Calu3 (cell line): ENCODE measurements at places on chromosomes 12 and 14.
A peak's percentile ranks its signal among the peaks of the same experiment; 100 is the strongest.

DNA sequence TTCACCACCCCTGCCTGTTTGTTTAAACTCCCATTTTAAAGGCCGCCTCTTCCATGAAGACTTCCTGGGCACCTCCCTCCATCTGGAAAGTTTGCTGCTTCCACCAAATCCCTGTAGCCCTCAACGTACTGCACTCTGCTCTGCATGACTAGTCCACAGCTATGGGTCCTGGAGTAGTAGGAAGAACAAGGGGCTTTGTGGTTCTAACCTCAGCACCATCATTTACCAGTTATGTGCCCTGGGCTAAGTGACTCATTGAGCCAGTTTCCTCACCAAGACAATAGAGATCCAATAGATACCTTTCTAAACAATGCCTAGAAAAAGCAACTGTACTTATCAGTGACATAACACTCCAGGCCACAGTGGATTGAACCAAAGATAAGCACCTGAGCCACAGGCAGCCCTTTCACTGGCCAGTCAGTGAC lies 8.5 kb upstream of the LTBP2 start:
- H3K36me3 ChIP-seq: peaks cover 21% of the 10 kb centered on the region
- H3K27ac ChIP-seq: peak overlapping the region; percentile 81
- H3K4me1 ChIP-seq: peaks cover 70% of the 10 kb centered on the region
- peaks cover 11% of the 10 kb centered on the region for H3K27me3 ChIP-seq
- peak overlapping the region; percentile 17 for H3K4me3 ChIP-seq

DNA sequence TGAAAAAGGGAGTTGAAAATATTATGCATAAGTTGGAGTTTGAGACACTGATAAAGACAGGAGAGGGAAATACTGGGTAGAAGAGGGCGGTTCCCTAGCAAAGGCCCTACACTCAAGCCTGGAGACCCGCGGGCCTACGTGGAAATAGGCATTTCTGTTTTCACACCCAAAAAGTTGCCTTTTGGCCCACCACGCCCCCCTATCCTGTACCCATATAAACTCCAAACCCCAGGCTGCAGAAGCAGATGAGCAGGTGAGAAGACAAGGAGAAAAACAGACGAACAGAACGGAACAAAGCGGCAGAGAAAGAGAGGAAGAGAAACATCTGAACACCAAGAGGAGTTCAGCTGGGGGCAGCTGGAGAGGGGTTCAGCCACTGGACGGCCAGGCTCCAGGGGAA lies 177.9 kb downstream of the GALC start:
- no peak for DNase-seq
- peaks cover 17% of the 10 kb centered on the region for H3K27me3 ChIP-seq
- no peak overlapping the region for H3K27ac ChIP-seq
- no peak overlapping the region for H3K4me3 ChIP-seq
- no peaks in the 10 kb centered on the region for H3K36me3 ChIP-seq
- H3K4me1 ChIP-seq: no peaks in the 10 kb centered on the region

GRCh38 chr14:32078858-32079216 lies 1.7 kb downstream of the ARHGAP5 start:
- DNase-seq: no peak
- H3K27ac ChIP-seq: peak overlapping the region; percentile 86
- peaks cover 40% of the 10 kb centered on the region for H3K4me1 ChIP-seq
- peak overlapping the region; percentile 84 for H3K4me3 ChIP-seq

- no peak overlapping the region for H3K27ac ChIP-seq
- H3K4me1 ChIP-seq: no peaks in the 10 kb centered on the region
- H3K36me3 ChIP-seq: no peaks in the 10 kb centered on the region
- no peaks in the 10 kb centered on the region for H3K27me3 ChIP-seq
- DNase-seq: no peak
Observed at GRCh38 chr14:86357876-86358275, 827.9 kb downstream of the FLRT2 start.

DNA sequence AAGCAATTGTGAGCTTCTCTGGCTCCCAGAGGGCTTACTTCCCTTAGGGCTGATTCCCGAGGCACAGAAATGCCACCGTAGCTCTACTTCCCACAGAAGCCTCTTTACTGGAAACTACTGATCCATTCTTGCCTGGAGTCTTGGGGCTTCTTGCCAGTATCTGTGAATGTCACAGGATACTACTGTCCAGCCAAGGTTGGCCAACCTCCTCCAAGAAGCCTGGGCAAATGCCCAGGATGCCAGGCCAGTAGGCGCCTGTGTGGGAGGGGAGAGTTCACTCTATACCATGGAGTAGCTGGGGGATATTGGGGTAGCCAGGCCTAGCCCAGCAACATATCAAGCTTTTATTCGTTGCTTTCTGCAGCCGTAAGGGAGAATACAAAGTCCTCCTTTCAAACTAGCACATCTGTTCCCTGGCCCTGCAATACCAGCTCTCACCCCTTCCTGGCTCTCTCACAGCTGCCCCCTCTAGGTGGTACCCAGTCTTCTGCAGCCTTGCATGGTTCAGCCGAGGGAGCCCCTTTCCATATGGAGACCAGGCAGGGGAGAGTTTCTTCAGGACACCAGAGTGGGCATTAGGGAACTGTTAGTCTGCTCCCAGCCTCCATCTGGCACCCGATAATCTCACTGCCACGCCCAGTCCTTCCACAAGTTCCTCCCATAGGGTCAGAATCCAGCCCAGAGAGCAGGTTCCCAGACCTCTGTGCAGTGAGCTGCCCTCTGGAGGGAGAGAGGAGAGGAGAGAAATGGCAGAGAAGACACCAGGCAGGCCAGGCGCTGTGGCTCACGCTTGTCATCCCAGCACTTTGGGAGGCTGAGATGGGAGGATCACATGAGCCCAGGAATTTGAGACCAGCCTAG lies 24.3 kb upstream of the PLEK2 start:
- no peaks in the 10 kb centered on the region for H3K36me3 ChIP-seq
- H3K4me1 ChIP-seq: peaks cover 19% of the 10 kb centered on the region

- peak overlapping the region; percentile 86 for H3K27ac ChIP-seq
- H3K27me3 ChIP-seq: no peaks in the 10 kb centered on the region
- peak; percentile 86 for DNase-seq
- peaks cover 99% of the 10 kb centered on the region for H3K36me3 ChIP-seq
Observed at GRCh38 chr12:58877243-58877743, 43.0 kb downstream of the LRIG3 start.

GRCh38 chr14:68511129-68512047 lies 281.5 kb downstream of the ZFP36L1 start:
- H3K36me3 ChIP-seq: no peaks in the 10 kb centered on the region
- no peaks in the 10 kb centered on the region for H3K27me3 ChIP-seq
- no peak for DNase-seq
- H3K4me1 ChIP-seq: peaks cover 35% of the 10 kb centered on the region
- no peak overlapping the region for H3K4me3 ChIP-seq

- H3K4me3 ChIP-seq: no peak overlapping the region
- peaks cover 9% of the 10 kb centered on the region for H3K4me1 ChIP-seq
- no peak overlapping the region for H3K27ac ChIP-seq
- H3K27me3 ChIP-seq: no peaks in the 10 kb centered on the region
- DNase-seq: no peak
Observed at GRCh38 chr12:50215033-50215432, 47.9 kb upstream of the CERS5 start.

GRCh38 chr14:58797010-58797429 lies 159.3 kb downstream of the DACT1 start:
- peaks cover 27% of the 10 kb centered on the region for H3K4me1 ChIP-seq
- DNase-seq: peak; percentile 21
- H3K27ac ChIP-seq: no peak overlapping the region
- no peaks in the 10 kb centered on the region for H3K27me3 ChIP-seq
- H3K4me3 ChIP-seq: peak overlapping the region; percentile 12
- H3K36me3 ChIP-seq: no peaks in the 10 kb centered on the region

DNA sequence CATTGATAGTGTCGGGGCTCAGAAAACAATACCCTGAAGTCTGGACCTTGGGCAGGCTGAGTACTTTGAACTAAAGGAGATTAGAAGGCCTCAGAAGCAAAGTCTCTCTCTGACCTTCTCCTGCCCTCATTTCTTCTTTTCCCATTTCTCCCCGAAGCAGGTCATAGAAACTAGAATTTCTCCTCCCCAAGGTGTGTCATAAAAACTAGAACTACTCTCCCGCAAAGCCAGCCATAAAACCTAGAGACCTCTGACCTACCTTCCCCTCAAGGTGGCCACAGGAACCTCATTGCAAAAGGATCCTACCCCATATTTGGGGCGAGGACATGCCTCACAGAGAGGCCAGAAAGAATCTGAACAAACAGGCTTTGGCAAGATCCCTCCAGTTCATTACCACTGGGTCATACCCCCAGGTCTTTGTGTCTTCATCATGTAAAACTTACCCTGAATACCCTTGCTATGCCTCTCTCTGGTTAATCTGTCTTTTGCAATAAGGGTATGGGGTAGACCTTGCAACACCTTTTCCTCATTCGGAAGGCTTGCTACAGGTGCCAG lies 64.7 kb upstream of the ZFP36L1 start:
- H3K4me1 ChIP-seq: peaks cover 19% of the 10 kb centered on the region
- DNase-seq: no peak
- no peaks in the 10 kb centered on the region for H3K27me3 ChIP-seq
- H3K36me3 ChIP-seq: peaks cover 15% of the 10 kb centered on the region

DNA sequence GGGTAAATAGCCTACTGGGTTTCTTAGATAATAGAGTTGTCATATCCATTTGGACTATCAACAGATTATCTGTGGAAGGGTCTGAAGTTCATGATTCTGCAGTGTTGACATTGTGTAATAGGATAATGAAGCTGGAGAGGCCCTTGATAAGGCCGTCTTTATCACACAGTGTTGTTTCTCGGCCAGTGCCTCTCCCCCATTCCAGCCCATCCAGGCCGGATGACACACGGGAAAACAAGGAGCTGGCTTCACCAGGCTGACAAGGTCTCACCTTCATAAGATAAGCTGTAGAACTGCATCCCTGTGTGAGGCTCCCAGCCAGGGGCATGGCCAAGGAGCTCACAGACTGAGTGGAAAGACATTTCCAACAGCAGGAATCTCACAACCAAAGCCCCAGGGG lies 8.7 kb upstream of the EML1 start:
- H3K36me3 ChIP-seq: no peaks in the 10 kb centered on the region
- H3K4me3 ChIP-seq: no peak overlapping the region
- peaks cover 19% of the 10 kb centered on the region for H3K4me1 ChIP-seq
- H3K27me3 ChIP-seq: no peaks in the 10 kb centered on the region

GRCh38 chr12:64742416-64742815 lies 16.8 kb downstream of the GNS start:
- H3K27me3 ChIP-seq: no peaks in the 10 kb centered on the region
- no peak overlapping the region for H3K4me3 ChIP-seq

DNA sequence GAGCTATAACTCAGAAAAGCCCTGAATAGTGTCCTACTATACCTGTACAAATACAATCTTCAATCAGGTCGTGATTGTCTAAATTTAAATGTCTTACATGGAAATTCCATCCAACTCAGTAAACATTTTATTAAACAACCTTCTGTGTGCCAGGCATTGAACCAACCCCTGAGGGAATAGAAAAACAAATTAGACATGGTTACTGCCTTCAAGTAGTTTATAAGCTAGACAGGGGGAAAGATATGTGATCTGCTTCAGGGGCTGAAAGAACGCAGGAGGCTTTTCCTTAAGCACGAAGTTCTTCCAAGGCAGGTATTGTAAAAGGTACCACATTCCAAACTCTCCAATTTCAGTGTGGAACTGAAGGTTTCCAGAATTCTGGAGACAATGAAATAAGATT lies 39.7 kb upstream of the STAB2 start:
- DNase-seq: no peak
- H3K4me3 ChIP-seq: no peak overlapping the region
- no peaks in the 10 kb centered on the region for H3K36me3 ChIP-seq
- no peak overlapping the region for H3K27ac ChIP-seq
- peaks cover 44% of the 10 kb centered on the region for H3K27me3 ChIP-seq

GRCh38 chr14:63759456-63759855 lies 31.6 kb upstream of the SGPP1 start:
- H3K27ac ChIP-seq: no peak overlapping the region
- no peaks in the 10 kb centered on the region for H3K4me1 ChIP-seq
- no peaks in the 10 kb centered on the region for H3K36me3 ChIP-seq
- no peaks in the 10 kb centered on the region for H3K27me3 ChIP-seq
- no peak overlapping the region for H3K4me3 ChIP-seq

- peaks cover 34% of the 10 kb centered on the region for H3K4me1 ChIP-seq
- no peak overlapping the region for H3K27ac ChIP-seq
- H3K4me3 ChIP-seq: no peak overlapping the region
- DNase-seq: no peak
- H3K36me3 ChIP-seq: peaks cover 17% of the 10 kb centered on the region
Observed at GRCh38 chr14:55349565-55349964, 62.1 kb downstream of the ATG14 start.

DNA sequence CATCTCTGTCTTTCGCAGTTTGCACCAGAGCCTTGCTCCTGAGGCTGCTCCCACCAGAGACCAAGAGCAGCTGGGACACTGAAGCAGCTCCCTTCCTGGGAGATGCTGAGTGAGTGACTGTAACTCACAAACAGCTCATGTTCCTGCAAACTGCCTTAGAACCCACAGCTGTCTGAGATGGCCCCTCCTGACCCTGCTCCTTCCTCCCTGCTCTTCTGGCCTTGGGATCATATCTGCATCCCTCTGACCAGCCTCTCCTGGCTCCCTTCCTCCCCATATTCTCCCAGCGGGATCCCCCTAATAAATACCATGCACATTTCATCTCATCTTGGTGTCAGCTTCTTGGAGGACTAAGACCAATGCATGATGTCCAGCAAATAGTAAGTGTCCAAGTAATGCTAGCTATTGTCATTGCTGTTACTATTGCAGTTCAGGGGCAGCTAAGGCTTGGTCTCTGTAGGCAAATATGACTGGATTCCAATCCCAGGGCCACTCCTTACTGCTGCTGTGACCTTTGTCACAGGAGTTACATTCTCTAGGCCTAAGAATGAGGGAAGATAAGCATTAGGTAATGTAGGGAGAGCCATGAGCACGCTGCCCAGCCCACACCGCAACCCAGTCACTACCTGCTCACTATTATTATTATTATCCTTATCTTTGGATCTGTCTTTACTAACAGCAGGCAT lies 47.9 kb downstream of the SYNE3 start:
- H3K27ac ChIP-seq: peak overlapping the region; percentile 22
- DNase-seq: peak; percentile 49
- peaks cover 10% of the 10 kb centered on the region for H3K4me1 ChIP-seq

DNA sequence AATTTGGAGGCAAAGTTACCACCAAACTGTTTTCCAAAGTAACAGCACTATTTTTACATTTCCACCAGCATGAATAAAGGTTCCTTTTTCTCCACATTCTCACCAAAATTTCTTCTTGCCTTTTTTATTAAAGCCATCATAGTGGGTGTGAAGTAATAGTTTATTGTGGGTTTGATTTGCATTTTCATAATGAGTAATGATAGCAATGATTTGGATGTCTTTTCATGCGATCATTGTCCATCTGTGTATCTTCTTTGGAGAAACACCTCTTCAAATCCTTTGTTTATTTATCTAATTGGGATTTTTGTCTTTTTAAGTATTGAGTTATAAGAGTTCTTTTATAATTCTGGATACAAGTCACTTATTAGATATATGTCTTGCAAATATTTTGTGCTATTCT lies 172.7 kb downstream of the CNTN1 start:
- no peak overlapping the region for H3K4me3 ChIP-seq
- no peak for DNase-seq
- H3K27me3 ChIP-seq: no peaks in the 10 kb centered on the region
- H3K36me3 ChIP-seq: no peaks in the 10 kb centered on the region
- H3K4me1 ChIP-seq: no peaks in the 10 kb centered on the region
- no peak overlapping the region for H3K27ac ChIP-seq

GRCh38 chr12:111692575-111693210 lies 6.8 kb downstream of the ACAD10 start:
- DNase-seq: peak; percentile 10
- no peak overlapping the region for H3K27ac ChIP-seq
- no peak overlapping the region for H3K4me3 ChIP-seq
